ENCODE measurements at places on chromosomes 3 and 15.

GRCh38 chr3:151916781-151917180, 43.3 kb downstream of the SUCNR1 start:
- no peak for DNase-seq

- no peak for DNase-seq
These were observed 136.7 kb downstream of the GBE1 start for GRCh38 chr3:81624756-81625155.

GRCh38 chr3:186425788-186426730, 64.0 kb upstream of the DGKG start:
- DNase-seq, result no peak

DNA sequence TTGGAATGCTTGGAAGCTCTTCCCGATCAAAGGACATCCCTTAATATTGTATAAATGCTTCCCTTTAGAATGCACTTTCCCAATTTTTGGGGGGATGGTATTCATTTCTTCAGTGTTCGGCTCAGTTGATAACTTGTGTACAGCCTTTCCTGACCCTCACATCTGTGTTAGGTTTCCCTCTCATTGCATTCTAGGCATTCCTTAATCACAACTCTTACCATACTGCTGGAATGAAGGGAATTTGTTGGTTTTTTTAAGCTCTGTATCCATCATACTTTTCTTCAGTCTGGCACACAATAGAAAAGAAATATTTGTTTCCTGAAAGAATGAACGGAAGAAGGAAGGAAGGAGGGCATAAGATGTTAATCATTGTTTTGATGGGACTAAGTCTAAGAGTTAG, 119.5 kb downstream of the CHST2 start:
- no peak for DNase-seq

DNA sequence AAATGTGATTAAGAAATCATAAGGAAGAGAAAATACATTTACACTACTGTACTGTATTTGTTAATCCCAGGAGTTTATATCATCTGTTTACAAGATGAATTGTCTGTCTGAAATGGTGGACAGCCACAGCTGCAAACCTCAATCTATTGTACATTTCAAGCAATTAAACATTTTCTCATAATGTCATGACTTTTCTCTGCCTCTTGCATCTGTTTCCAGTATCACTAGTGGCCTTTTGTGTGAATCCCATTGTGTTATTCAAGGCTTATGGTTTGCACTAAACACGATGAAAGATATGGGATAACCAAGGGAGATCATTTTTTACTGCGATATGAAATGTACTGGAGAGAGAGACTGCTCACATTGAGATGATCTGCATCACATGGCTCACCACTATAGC, 200.2 kb upstream of the LRRN1 start:
- DNase-seq, result no peak

DNA sequence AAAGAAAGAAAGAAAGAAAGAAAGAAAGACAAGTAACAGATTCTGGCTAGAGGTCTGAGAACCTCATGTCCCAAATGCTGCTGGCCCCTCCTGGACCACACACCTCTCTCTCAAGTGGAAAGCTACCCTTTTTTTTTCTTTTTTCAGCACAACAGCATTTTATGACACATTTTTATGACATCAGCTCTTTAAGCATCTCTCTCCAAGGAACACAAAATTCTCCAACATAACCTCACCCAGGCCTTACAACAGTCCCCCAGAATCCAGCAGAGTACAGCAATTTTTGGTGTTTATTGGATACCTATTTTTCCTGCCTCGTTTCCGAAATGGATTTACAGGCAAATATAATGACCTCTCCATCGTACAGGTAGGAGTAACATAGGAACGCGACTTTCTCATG, 11.2 kb upstream of the NTRK3 start:
- DNase-seq, result no peak

DNA sequence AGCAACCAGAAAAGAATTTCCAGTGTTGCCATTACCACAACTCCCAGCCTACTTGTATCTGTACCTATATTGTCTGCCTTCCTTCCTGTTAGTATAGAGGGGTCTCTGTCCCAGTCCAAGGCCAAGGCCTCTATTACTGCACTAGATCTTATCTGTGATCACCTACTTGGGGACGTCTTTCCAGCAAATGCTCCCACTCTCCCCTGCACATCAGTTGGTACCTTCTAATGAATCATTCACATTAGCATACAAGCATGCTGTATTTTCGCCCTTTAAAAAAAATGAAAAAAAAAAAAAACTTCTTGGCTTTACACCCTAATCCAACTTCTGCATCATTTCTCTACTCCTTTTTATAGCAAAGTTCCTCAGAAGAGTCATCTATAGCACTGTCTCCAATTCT, 4.8 kb upstream of the AVEN start:
- no peak for DNase-seq

- no peak for DNase-seq
These were observed 26.7 kb downstream of the ISL2 start for GRCh38 chr15:76363251-76363650.

- DNase-seq, result no peak
These were observed 15.3 kb upstream of the FMN1 start for GRCh38 chr15:33209575-33210481.

DNA sequence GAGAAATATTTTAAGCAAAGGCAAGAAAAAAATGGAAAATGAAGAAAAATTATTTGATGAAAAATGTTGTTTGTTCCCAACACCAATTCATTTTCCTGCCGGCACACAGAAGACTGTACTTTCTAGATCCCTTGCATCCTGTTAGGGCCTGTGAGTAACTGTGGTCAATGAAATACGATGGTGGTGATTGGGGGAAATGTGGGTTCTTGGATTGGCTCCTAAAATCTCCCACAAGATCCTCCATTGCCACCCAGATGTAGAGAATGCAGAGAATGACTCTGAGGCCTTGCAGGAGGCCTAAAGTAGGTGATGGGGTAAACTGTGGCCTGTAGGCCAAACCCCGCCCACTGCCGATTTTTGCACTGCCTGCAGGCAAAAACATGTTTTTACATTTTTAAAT, 46.3 kb upstream of the C3orf70 start:
- DNase-seq, result no peak

GRCh38 chr3:137103739-137104138, 146.0 kb downstream of the IL20RB start:
- no peak for DNase-seq

GRCh38 chr15:94370206-94370935, 139.0 kb downstream of the MCTP2 start:
- no peak for DNase-seq

DNA sequence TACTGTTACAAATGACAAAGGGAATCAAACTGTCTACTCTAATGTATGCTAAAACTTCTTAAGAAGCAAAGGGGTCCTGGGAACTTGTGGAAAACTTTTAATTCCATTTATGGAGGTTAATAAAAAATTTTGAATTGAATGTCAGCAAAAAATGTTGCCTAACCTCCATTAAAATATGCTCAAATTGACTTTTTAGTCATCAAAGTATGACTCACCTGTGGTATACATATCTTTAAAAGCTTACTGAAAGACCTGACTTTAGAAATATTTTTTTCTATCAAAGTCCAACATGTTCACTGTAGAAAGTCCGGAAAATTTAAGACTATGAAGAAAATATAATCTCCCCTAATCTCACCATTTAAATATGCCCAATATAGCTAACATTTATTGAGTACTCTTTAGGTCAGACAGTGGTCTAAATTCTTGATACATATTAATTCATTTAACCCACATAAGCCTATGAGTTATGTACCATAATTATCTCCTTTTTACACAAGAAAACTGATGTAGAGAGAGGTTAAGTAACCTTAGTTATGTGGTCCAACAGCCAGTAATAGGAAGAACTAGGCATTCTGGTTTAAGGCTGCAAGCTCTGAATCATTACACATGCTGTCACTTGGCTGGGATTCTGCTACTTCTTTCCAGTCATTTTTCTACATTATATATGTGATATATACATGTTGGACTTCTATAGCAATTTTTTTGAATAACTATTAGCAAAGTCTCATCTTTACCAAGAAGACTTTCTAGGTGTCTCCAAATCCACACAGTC, 83.6 kb downstream of the PDZRN3 start:
- no peak for DNase-seq

DNA sequence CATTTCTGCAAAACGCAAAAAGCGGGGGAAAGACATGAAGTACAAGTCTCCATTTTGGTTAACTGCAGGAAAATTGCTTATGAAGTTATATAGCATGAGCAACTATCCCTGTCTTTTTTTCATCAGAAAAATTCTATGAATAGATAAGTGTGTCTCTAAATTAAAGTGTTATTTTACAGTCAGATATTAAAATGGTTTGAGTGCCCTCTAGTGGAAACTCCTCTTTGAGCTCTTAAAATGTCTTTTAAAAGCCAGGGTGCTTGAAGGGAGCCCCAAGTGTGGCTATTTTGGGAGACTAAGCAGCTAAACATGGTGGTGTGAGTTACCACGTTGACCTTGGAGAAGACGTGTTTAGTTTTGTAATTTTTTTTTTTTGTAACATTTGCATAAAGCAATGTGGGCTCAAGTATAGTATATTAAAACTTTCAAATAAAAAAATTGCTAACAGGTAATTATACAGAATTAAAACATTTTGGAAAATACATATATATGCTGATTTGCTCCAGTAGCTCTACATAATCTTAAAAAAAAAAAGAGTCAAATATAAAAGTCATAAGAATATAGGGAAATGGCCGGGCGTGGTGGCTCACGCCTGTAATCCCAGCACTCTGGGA, 77.2 kb downstream of the PPP2R3A start:
- no peak for DNase-seq

DNA sequence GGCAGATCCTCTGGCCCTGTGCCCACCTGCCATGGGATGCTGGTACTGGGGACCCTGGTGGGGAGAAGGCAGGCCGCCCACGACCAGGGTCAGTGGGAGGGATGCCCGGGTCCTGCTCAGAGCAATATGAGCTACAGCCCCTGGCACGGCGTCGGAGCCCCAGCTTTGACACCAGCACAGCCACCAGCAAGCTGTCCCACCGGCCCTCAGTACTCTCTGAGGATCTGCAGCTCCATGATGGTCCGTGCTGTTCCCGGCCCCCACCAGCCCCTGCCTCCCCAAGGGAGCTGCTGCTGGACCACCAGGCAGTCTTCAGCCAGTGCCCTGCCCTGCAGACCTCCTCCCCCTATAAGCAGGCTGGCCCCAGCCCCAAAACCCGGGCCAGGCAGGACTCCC, 11.5 kb downstream of the DISP2 start:
- no peak for DNase-seq

GRCh38 chr15:69463182-69463756, 10.7 kb downstream of the RPLP1 start:
- DNase-seq, result no peak

DNA sequence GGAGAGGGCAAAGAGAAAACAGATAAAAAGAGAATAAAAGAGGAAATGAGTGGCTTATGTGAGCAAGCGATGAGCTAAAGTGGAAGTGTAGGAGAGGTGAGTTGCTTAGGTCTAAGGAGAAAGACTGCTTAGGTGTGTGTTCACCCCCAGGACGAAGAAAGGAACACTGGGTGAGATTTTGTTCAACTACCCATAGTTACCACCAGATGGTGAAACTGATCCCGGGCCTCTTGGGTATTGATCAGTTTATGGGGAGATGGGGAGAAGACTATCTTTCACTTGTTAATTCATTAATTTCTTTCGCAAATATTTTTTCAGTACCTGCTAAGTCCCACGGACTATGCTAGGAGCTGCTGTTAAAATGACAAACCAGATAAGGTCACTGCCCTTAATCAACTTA, 33.9 kb downstream of the GAP43 start:
- DNase-seq, result no peak

DNA sequence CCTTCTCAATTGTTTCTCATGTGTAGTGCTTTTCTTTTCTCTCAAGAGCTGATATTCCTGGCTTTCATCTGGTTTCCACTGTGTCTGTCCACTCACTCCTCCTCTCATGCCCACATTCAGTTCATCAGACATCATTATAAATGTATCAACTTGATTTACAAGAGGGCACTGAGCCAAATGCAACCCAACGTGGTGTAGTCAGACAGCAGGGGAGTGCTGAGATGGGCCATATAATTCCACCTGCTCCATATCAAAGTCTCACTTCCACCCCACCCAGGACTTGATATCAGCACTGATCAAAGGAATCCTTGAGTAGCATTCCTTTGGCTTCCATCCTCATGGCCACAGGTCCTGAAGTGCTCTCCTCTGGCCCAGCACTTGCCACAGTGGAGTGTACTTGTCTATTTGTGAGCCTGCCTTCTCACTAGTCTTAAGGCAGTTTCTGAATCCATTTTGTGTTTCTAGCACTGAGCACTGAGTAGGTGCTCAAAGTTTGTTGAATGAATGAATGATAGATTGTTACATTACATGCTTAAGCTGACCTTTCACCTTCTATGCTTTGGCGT, 252.8 kb downstream of the CLSTN2 start:
- no peak for DNase-seq

GRCh38 chr3:16305111-16305541, 40.1 kb downstream of the OXNAD1 start:
- peak; percentile 36 for DNase-seq

DNA sequence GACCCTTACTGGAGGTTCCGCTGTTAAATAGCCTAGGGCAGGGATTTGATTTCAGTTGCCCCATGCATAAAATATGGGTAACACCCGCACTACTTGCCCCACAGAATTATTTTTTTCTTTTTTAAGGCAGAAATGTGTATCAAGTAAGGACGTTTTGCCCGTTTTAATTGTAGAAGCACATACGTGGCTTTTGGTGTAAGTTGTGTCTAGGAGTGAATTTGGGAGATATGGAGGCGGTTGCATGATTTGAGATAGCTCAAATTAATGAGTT, 636 bp upstream of the LRRC58 start:
- no peak for DNase-seq

GRCh38 chr3:179321668-179322285, 1.1 kb upstream of the ZNF639 start:
- no peak for DNase-seq

DNA sequence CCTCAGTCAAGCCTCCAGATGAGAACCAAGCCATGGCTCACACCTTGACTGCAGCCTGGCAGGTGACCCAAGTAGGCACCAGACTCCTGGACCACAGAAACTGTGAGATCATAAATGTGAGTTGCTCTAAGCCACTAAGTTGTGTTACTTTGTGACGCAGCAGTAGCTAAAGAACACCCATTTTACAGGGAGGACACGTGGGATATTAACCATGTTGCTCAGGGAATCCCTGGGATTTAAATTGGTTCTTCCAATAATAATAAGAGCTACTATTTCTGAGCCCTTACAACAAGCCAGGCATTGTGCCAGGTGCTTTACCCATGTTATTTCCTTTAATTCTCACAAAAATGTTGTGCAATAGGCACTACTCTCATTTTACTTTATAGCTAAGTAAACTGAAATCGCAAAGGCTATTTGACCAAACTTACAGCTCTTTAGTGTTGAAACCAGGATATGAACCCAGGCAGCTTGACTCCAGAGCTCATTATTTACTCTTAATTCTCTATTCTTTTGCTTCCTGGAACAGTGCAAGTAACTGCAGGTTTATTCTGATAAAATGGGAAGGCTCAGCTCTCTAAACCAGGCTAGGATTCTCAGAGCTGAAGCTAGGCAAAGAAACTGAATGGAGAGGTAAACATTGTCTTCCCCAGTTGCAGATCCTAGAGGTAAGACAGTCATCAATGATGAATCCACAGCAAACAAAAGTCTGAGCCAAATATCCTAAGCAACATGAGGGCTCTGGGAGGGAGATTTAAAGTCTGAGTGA, 294.4 kb downstream of the KBTBD8 start:
- DNase-seq, result no peak

- no peak for DNase-seq
These were observed 48.6 kb upstream of the FLNB start for GRCh38 chr3:57959423-57960173.

- DNase-seq, result no peak
These were observed 23.1 kb downstream of the PLXNA1 start for GRCh38 chr3:127005864-127006500.

- no peak for DNase-seq
These were observed 311.1 kb downstream of the ZPLD1 start for GRCh38 chr3:102745881-102746280.

GRCh38 chr15:77633134-77633912, 611 bp upstream of the LINGO1 start:
- peak; percentile 29 for DNase-seq

Measured in activated T-cell treated with anti-CD3 and anti-CD28 coated beads for 4 hours (primary cell).